ENCODE measurements at places on chromosomes 3 and 15.

DNA sequence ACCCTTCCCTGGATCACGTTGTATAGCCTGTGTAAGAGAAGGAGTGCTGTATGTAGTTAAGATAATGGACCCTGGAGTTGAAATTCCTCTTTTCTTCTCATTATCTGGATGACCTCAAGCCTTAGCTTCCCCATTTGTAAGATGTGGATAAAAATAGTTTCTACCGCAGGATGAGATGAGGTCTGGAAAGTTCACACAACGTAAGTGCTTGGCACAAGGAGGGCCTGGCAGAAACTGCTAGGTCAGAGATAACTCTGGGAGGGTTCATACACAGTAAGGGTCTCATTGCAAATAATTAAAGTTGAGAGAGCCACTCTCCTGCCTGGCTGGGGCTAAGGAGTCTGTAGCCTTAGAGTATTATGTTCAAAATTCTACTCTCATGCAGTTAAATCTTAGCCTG, 214.4 kb downstream of the LRTM1 start:
- H3K27me3 ChIP-seq: no peaks in the 10 kb centered on the region
- H3K4me3 ChIP-seq: no peak overlapping the region
- H3K27ac ChIP-seq: no peak overlapping the region
- no peak for DNase-seq
- no peaks in the 10 kb centered on the region for H3K4me1 ChIP-seq

DNA sequence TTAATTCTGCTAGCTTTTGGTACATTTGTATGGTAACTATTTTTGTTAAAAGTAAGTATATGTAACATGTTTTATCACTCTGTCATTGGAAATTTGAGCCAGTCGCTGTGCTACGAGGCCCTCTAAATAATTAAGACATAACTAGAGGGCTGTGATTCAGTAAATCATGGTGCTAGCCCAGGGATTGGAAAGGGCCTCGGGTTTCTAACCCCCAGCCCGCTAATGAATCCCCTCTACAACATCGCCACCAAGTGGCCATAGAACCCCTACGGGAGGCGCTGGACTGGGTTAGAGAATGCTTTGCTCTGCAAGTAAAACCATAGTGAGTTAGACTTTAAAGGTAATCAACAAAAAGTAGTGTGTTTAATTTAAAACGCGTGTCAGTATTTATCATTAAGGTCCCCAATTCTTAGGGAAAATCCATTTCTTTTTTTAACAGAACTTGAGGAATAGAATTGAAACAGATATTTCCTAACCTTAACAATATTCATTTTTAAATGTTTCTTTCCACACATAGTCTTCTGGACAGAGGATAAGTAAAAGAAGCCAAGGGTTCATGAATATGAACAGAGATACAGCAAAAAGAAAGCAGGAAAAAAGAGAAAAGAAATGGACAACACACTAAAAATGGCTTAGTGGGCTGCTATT, 744.7 kb downstream of the EPHA3 start:
- no peak for DNase-seq
- H3K4me1 ChIP-seq: no peaks in the 10 kb centered on the region
- no peaks in the 10 kb centered on the region for H3K27me3 ChIP-seq
- H3K36me3 ChIP-seq: no peaks in the 10 kb centered on the region

DNA sequence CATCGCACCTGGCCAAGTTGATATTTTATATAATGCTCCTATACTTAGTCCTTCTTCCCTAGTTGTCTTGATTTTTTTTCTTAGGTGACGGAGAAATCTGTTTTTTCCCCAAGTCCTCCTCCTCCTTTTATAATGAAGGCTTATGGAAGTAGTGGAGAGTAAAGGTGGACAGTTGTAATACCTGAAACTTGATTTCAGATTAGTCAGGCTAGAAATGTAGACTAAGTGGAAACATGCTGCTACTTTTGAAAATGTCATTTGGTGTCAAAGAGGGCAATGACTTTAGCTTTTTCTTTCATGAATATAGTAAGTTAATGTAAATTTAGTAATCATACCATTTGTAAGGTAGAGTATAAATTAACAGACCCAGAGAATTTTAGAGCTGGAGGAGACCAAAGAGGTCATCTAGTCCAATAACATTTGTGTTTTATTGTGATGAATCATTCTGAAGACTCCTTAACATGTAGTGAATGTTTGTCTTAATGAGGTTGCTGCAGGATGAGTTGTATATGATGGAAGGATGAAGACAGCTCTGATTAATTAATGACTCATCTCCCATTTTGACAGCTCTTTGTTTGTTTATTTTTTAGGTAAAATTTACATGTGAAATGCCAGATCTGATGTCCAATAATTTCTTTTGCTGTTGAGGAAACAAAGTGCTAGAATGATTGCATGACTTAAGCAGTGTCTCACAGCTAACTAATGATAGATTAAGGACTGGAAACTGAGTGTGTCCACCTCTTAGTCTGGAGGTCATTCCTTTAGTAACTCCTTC, 8.7 kb downstream of the CTDSPL2 start:
- H3K27ac ChIP-seq: no peak overlapping the region
- no peaks in the 10 kb centered on the region for H3K27me3 ChIP-seq
- no peaks in the 10 kb centered on the region for H3K36me3 ChIP-seq

DNA sequence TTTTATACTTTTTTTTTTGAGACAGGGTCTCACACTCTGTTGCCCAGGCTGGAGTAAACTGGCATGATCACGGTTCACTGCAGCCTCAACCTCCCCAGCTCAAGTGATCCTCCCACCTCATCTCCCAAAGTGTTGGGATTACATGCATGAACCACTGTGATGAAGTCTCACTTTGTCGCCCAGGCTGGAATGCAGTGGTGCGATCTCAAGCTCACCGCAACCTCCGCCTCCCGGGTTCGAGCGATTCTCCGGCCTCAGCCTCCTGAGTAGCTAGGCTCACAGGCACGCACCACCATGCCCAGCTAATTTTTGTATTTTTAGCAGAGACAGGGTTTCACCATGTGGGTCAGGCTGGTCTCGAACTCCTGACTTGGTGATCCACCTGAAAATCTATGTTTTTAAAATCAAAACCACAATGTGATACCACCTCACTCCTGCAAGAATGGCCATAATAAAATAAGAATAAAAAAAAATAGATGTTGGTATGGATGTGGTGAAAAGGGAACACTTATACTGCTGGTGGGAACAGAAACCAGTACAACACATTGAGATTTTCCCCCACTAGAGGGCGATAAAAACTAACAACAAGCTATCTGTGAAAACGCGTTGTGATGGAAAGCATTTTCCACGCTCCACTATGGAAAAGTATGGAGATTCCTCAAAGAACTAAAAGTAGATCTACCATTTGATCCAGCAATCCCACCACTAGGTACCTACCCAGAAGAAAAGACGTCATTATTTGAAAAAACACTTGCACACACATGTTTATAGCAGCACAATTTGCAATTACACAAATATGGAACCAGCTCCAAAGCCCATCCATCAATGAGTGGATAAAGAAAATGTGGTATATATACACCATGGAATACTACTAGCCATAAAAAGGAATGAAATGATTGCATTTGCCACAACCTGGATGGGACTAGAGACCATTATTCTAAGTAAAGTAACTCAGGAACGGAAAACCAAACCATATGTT, 26.8 kb upstream of the OCA2 start:
- no peak for DNase-seq
- H3K27ac ChIP-seq: no peak overlapping the region
- peaks cover 23% of the 10 kb centered on the region for H3K36me3 ChIP-seq
- no peaks in the 10 kb centered on the region for H3K4me1 ChIP-seq
- H3K4me3 ChIP-seq: no peak overlapping the region
- no peaks in the 10 kb centered on the region for H3K27me3 ChIP-seq

DNA sequence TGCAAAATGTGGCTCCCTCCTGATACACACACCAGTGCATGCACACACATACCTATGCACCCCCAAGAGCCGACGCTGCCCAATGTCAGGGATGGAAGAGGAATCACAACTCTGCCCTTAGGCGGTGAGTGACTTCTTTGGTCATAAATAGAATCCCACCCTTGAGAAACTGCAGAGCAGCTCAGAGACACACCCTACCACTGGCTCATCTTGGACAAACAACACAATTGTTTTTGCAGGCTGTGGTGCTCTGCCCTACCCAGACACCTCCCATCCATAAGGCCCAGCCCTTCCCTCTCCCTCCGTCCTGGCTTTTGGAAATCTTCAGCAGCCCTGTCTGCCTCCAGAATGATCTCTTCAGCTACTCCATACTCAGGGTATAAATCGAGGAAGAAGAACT, 73.8 kb upstream of the HRH1 start:
- no peak overlapping the region for H3K4me3 ChIP-seq
- no peaks in the 10 kb centered on the region for H3K4me1 ChIP-seq
- no peaks in the 10 kb centered on the region for H3K27me3 ChIP-seq
- H3K27ac ChIP-seq: no peak overlapping the region
- H3K36me3 ChIP-seq: no peaks in the 10 kb centered on the region
- no peak for DNase-seq

- H3K36me3 ChIP-seq: peaks cover 12% of the 10 kb centered on the region
- no peak overlapping the region for H3K27ac ChIP-seq
- no peaks in the 10 kb centered on the region for H3K27me3 ChIP-seq
These were observed 40.9 kb upstream of the MYO5C start for GRCh38 chr15:52336529-52336928.

GRCh38 chr3:127751782-127752181, 70.5 kb downstream of the MGLL start:
- H3K4me3 ChIP-seq: no peak overlapping the region
- DNase-seq: no peak
- H3K27ac ChIP-seq: no peak overlapping the region
- H3K36me3 ChIP-seq: no peaks in the 10 kb centered on the region
- no peaks in the 10 kb centered on the region for H3K27me3 ChIP-seq

- DNase-seq: no peak
- H3K36me3 ChIP-seq: peaks cover 5% of the 10 kb centered on the region
- H3K27me3 ChIP-seq: no peaks in the 10 kb centered on the region
- no peak overlapping the region for H3K4me3 ChIP-seq
- H3K4me1 ChIP-seq: no peaks in the 10 kb centered on the region
- no peak overlapping the region for H3K27ac ChIP-seq
These were observed 19.7 kb upstream of the STIMATE start for GRCh38 chr3:52917044-52917443.

GRCh38 chr15:71713191-71713809, 97.1 kb upstream of the NR2E3 start:
- no peaks in the 10 kb centered on the region for H3K27me3 ChIP-seq
- no peak for DNase-seq
- peak overlapping the region; percentile 71 for H3K27ac ChIP-seq
- H3K4me1 ChIP-seq: peaks cover 73% of the 10 kb centered on the region

DNA sequence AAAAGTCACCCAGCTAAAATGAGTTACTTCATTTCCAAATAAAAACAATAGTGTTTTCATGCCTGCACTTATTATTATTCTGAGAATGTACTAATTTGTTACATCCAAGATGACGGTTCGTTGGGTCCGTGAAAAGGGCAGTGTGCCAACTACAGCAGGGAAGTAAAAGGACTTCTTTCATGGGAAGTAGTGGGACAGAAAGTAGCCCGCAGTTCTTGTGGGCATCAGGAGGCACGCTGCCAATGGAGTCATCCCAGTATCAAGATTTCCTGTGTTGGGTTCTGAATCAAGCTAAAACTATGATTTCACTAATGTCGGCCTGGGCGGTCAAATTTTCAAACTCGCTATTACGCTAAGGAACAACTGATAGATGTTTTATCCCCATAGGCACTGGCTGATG, 254.5 kb upstream of the SOX2 start:
- no peak overlapping the region for H3K4me3 ChIP-seq
- H3K27ac ChIP-seq: no peak overlapping the region
- H3K4me1 ChIP-seq: no peaks in the 10 kb centered on the region
- H3K27me3 ChIP-seq: no peaks in the 10 kb centered on the region
- no peaks in the 10 kb centered on the region for H3K36me3 ChIP-seq

- H3K27ac ChIP-seq: no peak overlapping the region
- no peaks in the 10 kb centered on the region for H3K4me1 ChIP-seq
- no peaks in the 10 kb centered on the region for H3K36me3 ChIP-seq
- H3K4me3 ChIP-seq: no peak overlapping the region
These were observed 206.2 kb downstream of the CTNNB1 start for GRCh38 chr3:41405466-41405865.

DNA sequence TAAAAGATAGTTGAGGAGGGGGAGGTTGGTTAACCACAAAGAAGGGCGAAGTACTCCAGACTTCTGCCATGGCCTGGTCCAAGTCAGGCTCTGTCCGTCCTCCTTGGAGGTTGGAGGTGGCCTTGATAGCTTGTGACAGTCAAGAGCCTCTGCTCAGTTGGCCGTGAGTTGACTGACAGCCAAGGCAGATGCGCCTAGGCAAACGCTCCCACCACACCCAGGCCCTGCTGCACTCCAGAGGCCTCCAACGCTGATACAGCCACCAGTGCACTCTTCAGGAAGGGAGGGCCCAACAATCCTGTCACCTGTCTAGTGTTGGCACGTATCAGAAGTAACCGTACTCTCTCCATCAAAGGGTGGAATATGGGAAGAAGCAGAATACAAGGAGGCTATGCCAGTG, 9.3 kb downstream of the RBPMS2 start:
- H3K36me3 ChIP-seq: no peaks in the 10 kb centered on the region
- H3K4me3 ChIP-seq: no peak overlapping the region
- no peak overlapping the region for H3K27ac ChIP-seq
- no peaks in the 10 kb centered on the region for H3K27me3 ChIP-seq

- no peaks in the 10 kb centered on the region for H3K36me3 ChIP-seq
- no peaks in the 10 kb centered on the region for H3K27me3 ChIP-seq
- no peak overlapping the region for H3K4me3 ChIP-seq
- no peak for DNase-seq
These were observed 35.6 kb downstream of the SMAD3 start for GRCh38 chr15:67100801-67101581.

GRCh38 chr3:64508140-64508539, 179.7 kb downstream of the ADAMTS9 start:
- H3K4me3 ChIP-seq: no peak overlapping the region
- no peak for DNase-seq
- H3K4me1 ChIP-seq: no peaks in the 10 kb centered on the region
- no peaks in the 10 kb centered on the region for H3K27me3 ChIP-seq

DNA sequence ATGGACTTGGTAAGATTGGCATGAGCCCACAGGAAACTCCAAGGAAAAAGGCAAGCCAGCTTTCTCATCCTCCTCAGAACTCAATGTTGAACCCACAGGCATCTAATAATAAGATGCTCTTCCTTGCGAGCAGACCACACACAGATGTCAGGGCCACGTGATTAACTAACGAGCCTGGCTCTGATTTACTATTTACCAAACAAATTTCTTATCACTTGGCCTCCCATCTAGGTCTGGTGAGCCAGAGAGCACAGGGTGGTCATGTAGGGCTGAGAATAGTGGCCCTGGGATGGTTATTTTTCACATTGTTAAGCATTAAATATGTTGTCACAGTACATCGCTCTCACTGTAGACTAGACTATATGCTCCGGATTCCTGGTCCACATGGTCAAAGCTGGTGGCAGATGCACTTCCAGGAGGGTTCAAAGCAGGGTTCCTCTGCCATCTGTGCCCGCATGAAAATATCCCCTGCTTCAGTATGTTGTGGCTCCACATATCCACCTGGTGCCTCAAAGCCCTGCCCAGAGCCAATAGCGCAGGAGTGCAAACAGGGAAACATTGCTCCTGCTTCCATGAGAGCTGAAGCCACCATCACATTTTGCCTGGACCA, 472.5 kb upstream of the WNT5A start:
- no peak for DNase-seq
- H3K4me3 ChIP-seq: no peak overlapping the region
- no peaks in the 10 kb centered on the region for H3K4me1 ChIP-seq
- H3K27me3 ChIP-seq: no peaks in the 10 kb centered on the region
- no peak overlapping the region for H3K27ac ChIP-seq
- H3K36me3 ChIP-seq: no peaks in the 10 kb centered on the region

GRCh38 chr15:59190291-59190690, 16.4 kb upstream of the LDHAL6B start:
- no peaks in the 10 kb centered on the region for H3K27me3 ChIP-seq
- peaks cover 15% of the 10 kb centered on the region for H3K4me1 ChIP-seq
- H3K36me3 ChIP-seq: peaks cover 36% of the 10 kb centered on the region
- no peak for DNase-seq
- H3K27ac ChIP-seq: no peak overlapping the region
